ENCODE measurements at places on chromosomes 13 and 19.

DNA sequence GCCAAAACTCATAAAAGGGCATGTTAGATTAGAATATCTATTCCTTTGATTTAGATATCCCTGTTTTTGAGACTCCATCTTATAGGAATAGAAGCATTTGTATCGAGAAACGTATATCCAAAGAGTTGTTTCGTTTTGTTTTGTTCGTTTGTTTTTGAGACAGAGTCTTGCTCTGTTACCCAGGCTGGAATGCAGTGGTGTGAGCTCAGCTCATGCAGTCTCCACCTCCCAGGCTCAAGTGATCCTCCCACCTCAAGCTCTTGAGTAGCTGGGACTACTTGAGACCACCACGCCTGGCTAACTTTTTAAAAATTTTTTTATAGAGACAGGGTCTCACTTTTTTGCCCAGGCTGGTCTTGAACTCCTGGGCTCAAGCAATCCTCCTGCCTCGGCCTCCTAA lies 26.6 kb upstream of the ZMYM5 start:
- no peak for DNase-seq

GRCh38 chr13:26604784-26605545 lies 47.5 kb downstream of the WASF3 start:
- DNase-seq, result no peak

DNA sequence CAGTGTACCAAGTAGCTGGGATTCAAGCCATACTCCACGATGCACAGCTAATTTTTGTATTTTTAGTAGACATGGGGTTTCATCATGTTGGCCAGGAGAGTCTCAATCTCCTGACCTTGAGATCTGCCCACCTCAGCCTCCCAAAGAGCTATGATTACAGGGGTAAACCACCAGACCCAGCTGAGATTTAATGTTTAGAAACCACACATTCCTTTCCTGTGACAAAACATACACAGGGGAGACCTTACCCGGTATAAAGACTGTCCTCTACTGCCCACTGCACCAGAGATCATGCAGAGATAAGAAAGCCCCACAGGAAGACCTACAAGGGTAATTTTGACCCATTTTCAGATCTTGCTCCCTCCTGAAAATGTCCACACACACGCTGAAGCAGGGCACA lies 22.8 kb upstream of the ZNF83 start:
- DNase-seq, result peak; percentile 13

DNA sequence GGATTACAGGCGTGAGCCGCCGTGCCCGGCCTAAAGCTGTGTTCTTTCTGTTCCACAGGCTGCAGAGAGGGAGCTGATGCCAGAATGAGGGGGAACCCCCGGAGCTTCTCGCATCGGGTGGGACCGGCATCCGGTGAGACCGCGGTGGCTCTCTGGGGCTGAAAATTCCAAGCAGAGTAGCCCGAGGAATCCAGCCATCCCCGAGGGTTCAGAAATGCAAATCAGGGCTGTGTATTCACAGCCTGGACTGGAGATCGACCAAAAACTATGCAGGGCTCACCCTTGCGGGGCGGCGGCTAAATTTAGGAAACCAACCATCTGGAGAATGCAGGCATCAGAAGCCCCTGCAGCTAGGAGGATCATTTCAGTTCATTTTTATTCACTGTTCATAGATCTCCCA lies 99.2 kb downstream of the GNG7 start:
- no peak for DNase-seq

DNA sequence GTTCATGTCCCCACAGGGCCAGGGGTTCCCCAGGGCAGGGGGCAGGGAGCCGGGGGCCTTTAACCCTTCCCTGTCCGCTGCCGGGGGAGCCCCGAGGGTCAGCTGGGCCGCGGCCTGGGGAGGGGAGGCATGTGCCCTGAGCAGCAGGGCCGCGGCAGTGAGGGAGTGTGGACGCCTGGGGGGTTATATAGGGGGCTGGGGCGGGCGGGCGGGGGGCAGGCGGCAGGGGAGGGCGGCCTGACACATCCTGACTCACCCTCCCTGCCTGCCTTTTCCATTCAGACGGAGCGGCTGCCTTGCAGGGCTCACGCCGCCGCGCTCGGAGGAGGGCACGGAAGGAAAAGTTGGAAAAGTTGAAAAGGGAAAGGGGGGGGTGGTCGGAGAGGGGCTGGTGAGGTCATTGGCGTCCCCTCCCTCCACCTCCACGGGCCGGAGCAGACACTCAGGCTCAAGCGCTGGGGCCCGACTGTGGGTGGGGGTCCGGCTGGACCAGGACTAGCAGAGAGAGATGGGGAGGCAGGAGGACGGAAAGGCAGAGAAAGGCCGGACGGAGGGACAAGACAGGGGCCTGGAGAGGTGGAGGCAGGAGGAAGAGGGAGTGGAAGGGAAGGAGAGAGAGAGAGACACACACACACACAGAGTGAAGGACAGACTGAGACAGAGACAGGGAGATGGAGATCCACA lies at the start of gene IL11:
Gene IL11, minus strand, starts transcription at position 159 of the 684 bp plus-strand sequence. Its CDS starts 153 bp downstream, at position 6.
- peak; percentile 74 for DNase-seq

DNA sequence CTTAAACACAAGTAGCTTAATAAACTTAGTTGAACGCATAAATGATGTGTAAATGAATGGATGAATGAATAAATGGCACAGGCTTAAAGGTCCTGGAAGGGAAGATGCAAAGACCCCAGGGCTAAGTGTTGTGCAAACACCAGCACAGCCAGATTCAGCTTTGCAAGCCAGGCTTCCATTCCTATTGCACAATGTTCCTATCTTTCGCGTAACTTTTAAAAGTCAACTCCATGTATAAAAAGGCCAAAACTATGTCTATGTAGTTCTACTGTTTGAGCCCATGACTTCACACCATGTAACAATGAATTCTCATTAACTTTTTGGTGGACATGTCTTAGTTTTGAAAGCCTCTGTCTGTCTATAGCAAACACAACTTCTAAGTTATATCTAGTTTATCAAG lies 226.0 kb downstream of the NALCN start:
- DNase-seq, result no peak

DNA sequence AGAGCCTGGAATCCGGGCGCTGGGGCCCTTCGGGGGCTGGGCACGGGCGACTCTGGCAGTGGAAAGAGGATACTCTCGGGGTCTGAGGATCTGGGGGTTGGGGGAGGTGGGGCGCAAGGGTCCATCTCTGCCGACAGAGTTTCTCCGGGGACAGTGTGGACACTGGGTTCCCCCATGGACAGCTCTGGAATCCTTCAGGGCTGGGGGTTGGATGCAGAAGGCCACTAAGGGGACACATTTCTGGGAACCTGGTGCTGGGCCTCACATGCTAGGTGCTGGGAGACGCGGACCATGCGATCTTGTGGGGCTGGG lies 2.3 kb downstream of the TGFBR3L start:
- DNase-seq, result no peak

GRCh38 chr13:24119626-24120508 lies 40.7 kb upstream of the SPATA13 start:
- no peak for DNase-seq

DNA sequence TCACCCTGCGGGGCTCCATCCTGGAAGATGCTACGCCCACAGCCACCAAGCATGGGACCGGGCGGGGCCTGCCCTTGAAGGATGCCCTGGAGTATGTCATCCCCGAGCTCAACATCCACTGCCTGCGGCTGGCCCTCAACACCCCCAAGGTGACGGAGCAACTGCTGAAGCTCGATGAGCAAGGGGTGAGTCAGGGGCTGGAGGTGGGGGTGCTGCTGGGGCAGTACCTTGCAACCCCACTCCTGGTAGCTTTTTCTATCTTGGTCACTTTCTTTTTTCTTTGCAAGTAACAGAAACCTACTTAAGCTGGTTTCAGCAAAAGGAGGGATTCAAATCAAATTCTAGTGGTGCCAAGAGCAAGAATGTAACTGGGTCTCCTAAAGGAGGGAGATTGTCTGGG lies 124.1 kb downstream of the DPF1 start:
- DNase-seq, result no peak

Data from HT1080 (cell line).